ENCODE measurements at places on chromosomes 12 and 14. TPM values are rescaled to one million over a fixed set of nuclear protein-coding genes. Genes with fewer than 3 reads are reported as not detected.

The MAP3K9 gene
- 9.6 TPM for total RNA-seq

DNA sequence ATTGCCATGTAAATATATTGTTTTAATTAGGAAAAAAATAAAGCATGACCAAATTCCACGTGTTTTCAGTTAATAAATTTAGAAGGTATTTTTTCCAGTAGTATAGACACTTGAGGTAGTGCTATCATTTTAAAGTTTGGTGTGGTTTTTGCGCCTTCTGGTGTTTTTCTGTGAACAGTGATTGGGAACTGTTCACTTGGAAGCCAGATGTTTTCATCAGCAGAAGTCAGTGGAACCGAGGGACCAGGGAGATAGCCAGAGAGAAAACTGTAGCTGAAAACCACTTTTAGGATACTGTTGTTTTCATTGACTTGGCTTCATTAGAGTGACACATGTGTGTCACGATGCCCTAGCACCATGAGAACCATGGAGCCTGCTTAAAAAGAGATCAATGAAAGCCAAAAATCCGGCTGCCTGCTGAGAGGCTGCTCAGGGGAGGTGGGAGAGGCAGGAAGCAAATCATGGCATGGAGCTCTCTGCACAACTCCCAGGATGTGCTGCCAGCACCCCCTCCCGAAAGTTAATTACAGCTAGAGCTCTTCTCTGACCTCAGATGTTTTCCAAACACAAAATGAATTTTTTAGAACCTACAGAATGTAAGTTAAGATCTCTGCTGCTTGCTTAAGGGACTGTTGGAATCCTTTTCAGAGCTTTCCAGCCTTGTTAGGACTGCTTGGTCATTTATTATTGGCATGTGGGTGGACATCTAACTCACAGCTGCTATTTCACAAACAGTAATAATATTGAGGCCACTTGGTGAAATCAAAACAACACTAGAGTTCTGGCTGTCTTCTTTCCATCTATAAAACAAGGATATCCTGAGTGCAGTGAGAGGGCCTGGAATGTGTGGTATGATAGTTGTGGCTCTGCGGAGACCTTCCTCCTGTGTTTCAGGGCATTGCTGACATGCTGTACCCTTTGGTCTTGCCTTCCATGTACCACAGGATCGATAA, 192.3 kb downstream of the ANO4 start:
- no peak for ATAC-seq

DNA sequence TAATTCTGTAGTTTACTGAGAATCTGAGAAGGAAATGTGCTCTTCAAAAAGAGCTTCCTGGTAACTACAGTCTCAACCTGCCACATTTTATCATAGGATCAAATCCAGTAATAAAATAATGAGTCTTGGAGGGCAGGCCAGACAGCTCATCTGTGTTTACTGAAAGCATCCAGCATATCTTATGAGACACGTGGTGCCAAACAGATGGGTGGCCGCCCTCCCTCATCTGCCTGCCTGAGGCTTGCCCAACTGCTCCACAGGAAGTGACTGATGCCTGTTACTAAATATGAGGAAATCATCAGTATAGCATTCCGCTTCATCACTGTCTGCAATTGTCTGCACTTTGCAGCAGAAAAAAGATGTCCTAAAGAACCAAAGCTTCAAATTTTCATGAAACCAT, 13.5 kb downstream of the DHRS7 start:
- peak; percentile 100 for ATAC-seq

DNA sequence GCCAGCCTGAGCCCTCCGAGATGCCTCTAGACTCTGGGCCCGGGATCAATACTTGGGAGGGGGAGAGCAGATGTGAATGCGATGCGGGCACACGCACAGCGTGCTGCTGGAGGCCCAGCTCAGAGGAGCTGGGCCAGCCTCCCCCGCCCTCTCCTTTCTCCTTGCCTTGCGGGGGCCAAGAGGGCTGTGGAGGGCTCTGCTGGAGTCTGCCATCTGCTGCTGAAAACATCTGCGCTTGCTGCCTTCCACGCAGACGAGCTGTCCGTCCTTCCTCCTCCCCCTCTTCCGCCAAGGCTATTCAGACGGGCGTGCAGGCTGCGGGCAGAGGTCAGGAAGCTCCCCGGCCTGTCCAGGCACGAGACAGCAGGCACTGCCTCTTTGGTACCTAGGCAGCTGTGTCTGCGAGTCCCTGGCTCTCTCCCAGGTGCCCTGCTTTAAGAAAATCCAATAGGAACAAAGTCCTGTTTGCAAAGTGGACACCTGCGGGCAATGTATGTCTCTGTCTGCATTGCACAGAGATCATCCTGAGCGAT, 75.2 kb downstream of the SPRING1 start:
- peak; percentile 22 for ATAC-seq

GRCh38 chr14:76287063-76287462, 88.9 kb upstream of the ESRRB start:
- ATAC-seq = no peak

- ATAC-seq = no peak
Observed at GRCh38 chr12:93042283-93042682, 113.2 kb upstream of the EEA1 start.

DNA sequence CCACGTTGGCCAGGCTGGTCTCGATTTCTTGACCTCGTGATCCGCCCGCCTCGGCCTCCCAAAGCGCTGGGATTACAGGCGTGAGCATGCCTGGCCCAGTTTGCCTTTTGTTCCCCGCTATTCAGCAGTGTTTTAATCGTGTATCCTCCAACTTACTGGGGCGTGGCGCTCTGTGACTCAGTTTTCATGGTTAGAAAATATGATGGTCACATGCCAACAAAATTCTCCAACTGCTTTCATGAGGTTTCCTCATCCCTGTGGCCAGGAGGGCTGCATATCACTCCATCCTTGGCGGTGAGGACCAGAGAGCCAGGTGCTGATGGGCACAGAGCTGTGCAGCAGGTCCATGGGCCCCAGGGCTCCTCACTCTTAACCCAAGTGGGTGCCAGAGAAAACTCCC, 33.0 kb upstream of the PRMT8 start:
- no peak for ATAC-seq

DNA sequence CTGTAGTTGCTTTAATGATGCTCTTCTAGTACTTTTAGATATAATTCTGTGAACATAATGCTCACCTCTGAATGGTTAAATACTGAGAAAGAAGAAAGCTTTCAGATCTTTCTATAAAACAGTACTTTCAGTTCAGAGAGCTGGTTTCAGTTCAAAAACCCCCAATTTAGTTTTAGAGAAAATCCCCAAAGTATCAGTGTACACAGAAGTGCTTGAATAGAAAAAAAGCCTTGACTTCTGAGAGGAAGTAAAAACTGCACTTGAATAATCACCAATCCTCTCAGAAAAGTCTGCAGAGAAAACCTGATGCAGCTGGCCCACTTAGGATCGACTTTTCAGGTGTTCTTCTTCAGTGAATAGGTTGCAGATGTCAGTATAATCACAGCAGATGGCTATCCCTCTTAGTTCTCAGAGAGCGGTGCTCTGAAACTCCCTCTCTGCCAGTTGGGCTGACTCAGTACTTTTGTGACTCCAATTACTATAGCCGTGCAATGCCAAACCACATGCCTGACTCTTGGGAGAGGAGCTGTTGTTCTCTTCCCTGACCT, 616.3 kb downstream of the LRFN5 start:
- peak; percentile 49 for ATAC-seq

DNA sequence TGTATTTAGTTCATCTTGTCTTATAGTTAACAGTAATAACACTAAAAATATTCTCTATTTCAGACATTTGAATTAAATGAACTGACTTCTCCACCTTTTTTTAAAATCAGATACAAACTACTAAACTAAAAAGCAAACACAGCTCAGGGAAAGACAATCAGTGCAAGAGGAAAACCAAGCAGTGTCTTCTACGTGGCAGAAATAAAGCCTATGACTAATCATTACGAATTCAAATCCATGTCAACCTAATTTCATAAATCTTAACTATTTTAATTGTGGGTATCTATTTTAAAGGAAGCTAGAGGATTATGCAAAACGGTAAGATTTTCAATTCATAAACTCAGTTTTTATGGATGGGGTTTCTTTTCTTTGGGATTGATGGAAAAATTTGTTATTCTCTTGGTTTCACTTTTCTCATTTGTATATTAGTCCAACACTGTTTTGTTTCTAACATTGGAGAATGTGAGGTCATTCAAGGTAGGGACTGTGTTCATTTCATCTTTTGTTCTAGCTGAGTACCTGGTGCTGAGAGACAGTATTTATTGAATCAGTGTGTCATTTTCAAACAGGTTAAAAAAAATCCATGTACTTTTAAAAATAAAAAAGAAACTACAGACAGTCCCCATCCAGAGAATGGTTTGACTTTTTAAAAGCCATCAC, 12.8 kb upstream of the PALS1 start:
- no peak for ATAC-seq

All from motor neuron (in vitro differentiated cells).